ENCODE measurements at places on chromosomes 6 and 20.

GRCh38 chr6:102553214-102553613, 1159.7 kb downstream of the GRIK2 start:
- no peak for DNase-seq

- DNase-seq = no peak
These were observed 291.0 kb downstream of the ZFAND3 start for GRCh38 chr6:38110481-38110971.

- peak; percentile 28 for DNase-seq
These were observed 10.3 kb downstream of the CPNE1 start for GRCh38 chr20:35654415-35654814.

DNA sequence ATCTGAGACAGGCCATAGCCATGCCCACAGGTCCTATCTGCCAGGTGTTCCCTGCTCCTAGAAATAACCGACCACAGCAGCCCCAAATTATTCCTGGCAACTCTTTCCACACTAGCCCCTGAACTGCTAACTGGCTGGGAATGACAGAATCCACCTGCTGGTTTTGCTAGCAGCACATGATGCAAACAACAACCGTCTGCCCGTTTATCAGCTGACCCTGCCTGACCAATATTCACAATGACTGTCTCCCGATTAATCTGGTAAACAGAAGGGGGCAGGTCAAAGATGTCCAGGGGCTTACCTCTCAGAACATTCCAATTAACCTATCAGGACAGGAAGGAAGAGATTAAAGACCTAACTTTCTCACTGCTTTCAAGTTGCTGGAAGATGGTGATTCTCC, 101.5 kb downstream of the NRSN1 start:
- DNase-seq = no peak

DNA sequence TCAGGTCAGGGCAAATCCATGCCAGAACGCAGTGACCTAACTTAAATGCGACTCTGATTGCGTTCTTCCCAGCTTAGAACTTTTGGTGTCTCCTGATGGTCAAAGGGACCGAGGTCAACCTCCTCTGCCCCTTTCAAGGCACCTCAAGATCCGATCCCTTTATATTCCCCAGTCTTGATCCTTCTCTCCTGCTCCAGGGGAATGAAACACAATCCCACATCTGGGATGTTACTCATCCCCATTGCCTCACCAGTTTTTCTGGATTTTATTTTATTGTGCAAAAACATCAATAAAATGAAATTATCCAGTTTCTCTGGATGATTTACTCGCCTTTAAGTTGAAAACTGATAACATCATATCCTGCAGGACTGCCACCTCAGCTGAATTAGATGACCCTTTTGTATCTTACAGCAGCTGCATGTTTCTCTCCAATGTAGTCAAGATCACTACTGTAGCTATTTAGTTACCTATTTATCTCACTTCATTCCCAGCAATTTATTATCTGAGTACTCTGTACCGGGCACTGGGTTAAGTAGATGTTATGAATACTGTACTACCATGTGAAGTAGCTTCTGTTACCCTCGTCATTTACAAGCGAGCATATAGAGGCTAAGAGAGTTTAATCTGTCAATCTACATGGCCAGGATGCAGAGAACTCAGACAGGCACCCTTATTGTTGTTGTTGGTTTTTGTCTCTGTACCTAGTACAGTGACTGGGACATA, 44.0 kb downstream of the IRAK1BP1 start:
- no peak for DNase-seq

- DNase-seq = no peak
These were observed 63.7 kb downstream of the PHACTR2 start for GRCh38 chr6:143741480-143741879.

DNA sequence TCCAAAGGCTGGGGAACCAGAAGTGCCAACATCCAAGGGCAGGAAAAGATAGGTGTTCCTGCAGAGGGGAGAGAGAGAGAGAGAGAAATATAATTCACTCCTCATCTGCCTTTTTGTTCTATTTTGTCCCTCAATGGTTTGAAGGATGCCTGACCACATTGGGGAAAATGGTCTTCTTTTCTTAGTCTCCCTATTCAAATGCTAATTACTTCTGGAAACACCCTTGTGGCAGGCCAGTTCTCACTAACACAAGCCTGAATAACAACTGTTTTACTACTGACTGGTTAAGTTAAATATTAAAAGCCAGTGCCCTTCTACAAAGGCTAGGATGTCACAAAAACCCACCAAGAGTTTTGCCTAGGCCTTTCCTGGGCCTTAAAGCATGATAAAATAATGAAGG, 425.4 kb upstream of the HTR1E start:
- no peak for DNase-seq

DNA sequence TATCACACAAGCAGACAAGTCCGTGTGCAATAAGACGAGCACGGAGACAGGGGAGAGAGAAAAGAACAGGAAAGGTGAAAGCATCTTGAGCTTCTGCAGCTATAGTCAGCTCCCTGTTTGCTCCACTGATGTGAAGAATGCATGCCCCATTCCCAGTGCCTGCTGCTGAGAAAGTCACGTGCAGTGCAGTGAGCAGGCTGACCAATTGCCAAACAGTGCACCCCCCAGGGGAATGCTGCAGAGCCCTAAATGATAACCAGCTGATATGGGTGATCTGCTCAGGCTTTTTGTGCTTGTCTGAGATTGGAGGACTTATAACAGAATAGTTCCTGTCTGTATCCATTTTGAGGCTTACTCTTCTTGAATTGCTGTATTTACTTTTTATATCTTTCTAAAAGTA, 121.5 kb downstream of the PACRG start:
- DNase-seq = no peak

GRCh38 chr6:64012351-64013001, 376.9 kb downstream of the PHF3 start:
- no peak for DNase-seq

- no peak for DNase-seq
These were observed 315.1 kb upstream of the PRND start for GRCh38 chr20:4406627-4407026.

DNA sequence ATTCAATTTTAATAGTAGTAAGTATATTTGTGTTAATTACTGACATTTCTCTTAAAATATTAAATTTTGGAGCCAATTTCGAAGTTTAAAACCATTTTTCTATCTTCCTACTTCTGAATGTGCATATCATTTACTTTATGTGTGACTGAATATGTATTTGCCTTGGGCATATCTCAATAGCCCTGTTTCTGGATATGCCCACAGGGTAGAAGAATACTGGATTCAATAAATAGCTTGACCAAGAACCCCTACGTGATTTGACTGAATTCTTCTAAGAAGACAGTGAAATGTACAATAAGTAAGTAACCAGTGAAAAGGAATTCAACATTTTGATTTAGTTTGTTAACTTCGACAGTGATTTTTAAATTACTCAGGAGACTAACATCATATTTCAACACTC, 7.8 kb downstream of the HMGN3 start:
- no peak for DNase-seq

DNA sequence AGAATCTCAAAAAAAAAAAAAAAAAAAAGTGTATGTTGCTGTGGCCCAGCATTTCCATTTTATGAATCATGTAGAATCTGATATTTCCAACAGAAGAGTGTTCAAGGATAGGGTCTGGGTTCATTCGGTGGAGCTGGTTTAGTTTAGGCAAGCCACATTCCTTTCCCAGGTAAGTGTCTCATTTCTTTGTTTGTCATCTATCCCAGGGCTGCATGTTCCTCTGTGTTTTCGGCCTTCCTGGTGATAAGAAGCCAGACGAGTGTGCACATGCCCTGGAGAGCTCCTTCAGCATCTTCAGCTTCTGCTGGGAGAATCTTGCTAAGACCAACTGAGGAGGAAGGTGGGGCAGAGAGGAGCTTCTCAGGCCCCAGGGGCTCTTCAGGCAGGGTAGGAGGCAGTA, 38.2 kb downstream of the NFYA start:
- DNase-seq = no peak

GRCh38 chr20:25247518-25247955, 348 bp upstream of the PYGB start:
- DNase-seq = peak; percentile 87

DNA sequence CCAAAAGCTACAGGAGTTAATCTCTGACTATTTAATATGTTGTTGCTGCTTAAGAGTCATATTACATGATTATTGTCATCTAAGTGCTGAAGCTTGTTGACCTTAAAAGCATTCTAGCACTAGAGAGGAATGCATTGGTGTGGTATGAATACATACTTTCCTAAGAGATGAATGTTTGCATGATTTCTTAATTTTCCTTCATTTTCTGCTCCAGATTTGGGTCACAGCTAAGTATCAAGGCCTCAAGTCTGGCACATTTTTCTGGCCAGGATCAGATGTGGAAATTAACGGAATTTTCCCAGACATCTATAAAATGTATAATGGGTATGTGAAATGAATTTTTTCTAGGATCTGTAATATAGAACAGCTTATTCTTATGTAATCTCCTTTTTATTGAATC, 53.6 kb downstream of the ENPP1 start:
- no peak for DNase-seq

GRCh38 chr6:128074567-128074966, 173.7 kb upstream of the THEMIS start:
- DNase-seq = no peak

GRCh38 chr20:11483697-11484096, 434.0 kb upstream of the BTBD3 start:
- DNase-seq = no peak

GRCh38 chr6:26158581-26159356, 71.5 kb downstream of the HFE start:
- DNase-seq = no peak

- no peak for DNase-seq
These were observed 39.6 kb downstream of the ESR1 start for GRCh38 chr6:151847064-151847463.

DNA sequence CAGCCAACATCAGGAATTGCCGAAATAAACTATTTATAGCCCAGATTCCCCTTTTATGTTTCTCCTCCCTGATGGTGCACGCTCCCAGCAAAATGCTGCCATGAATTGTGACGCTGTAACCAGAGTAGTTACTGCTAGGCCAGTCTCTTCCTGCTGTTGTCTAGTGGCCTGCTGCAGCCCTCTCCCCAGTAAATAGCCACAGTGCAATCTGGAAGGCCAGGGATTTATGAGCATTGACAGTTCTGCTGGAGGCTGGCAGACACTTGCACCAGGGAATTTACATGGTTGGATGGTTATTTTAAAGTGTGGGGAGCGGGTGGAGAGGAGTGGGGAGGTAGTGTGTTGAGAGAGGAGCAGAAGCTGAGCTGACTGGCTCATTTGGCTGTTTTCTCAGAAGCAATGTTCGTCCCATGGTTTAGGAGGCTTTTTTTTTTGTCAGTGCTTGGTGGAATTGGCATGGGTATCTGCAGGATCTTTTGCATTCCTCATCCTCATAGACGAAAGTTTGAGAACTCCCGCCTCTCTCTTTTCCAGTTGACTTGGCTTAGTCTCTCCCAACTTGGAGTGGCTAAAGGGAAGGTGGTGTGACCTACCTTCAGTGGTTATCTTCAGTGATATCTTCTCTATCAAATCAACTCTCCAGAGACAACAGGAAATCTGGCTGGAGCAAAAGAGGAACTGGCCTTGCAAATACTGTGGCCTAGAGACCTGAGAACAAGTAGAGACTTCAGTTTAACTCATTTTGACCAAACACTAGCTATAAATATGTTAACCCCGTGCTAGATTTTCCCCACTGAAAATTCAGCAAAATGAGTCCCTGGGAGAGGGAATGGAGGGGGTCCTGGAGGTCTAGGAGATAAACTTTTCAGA, 99.3 kb upstream of the VSTM2L start:
- no peak for DNase-seq

- DNase-seq = no peak
These were observed 63.0 kb downstream of the PTPN1 start for GRCh38 chr20:50572938-50573777.

- DNase-seq = no peak
These were observed 5.8 kb upstream of the EEF1E1 start for GRCh38 chr6:8108031-8108660.

DNA sequence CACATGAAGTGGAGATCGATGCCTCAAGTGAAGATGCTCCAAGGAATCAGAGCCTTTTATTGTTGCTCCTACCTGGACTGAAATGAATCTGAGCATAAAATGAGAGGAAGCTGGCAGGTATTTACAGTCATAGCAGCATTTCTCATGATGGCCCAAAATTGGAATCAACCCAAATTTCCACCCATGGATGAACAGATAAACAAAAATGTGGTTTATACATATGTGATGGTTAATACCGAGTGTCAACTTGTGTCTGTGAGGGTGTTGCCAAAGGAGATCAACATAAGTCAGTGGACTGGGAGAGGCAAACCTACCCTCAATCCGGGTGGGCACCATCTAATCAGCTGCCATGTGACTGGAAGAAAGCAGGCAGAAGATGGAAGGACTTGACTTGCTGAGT, 178.2 kb downstream of the PTPRT start:
- DNase-seq = no peak

DNA sequence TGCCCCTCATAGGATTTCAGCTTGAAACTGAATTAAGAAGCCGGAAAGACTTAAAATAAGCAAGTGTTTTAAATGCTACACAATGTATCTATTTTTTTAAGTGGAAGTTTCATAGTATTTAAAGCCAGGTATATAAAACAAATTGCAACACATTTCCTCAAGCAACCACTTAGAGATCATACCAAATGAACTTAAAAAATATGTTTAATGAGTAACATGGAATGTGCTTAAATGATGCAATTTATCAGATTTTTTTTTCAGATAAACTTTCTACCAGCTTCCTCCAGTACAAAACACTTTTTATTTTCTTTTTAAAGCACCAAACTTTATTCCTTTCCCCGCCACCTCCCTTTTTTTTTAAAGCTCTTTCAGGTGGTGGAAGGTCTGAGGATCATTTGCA, 534.3 kb downstream of the BMP2 start:
- no peak for DNase-seq

- DNase-seq = no peak
These were observed 158.7 kb upstream of the RSPO3 start for GRCh38 chr6:126959765-126960164.

DNA sequence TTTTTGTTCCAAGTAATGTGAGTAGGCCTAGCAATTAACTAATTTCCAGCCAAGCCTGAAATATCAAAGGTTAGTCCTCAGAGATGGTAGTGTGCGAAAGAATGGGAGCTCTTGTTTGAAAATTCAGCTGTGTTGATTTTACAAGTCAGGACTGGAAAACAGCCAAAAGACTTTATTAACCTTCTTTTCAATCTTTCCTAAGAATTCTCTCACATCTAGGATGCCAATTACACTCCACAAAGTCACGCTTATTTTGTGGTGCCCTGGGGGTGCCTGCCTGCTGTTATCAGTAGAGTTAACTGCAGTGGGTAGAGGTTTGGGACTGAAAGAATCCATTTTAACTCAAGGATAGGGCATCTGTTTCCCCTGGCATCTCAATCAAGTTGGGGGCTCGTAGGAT, 30.7 kb upstream of the MAP3K4 start:
- no peak for DNase-seq

GRCh38 chr20:49529470-49529869, 38.5 kb downstream of the PTGIS start:
- no peak for DNase-seq

GRCh38 chr6:106997392-106998158, 23.0 kb upstream of the CD24 start:
- peak; percentile 86 for DNase-seq

GRCh38 chr20:54984104-54984448, 508.7 kb downstream of the DOK5 start:
- no peak for DNase-seq
